ENCODE measurements at places on chromosomes 1 and 21.

GRCh38 chr1:177385760-177386698, 215.3 kb downstream of the BRINP2 start:
- no peak for DNase-seq

DNA sequence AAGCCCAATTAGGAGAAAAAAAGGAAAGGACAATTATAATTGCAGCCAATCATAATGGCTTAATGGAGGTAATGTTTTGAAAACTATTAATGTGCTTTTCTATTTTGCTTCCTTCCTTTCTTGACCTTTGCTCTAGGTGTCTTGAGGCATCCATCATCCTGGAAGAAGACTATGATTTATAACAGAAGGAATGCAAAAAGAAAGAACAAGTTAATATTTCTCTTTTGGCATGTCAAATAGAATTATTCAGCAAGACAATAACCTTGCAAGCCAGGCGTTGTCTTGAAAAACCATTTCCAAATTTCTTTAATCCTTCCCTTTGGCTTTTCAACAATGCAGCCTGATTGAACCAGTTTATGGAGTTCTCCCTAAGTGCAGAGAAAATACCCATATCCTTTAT, 107.7 kb upstream of the USP24 start:
- DNase-seq = no peak

DNA sequence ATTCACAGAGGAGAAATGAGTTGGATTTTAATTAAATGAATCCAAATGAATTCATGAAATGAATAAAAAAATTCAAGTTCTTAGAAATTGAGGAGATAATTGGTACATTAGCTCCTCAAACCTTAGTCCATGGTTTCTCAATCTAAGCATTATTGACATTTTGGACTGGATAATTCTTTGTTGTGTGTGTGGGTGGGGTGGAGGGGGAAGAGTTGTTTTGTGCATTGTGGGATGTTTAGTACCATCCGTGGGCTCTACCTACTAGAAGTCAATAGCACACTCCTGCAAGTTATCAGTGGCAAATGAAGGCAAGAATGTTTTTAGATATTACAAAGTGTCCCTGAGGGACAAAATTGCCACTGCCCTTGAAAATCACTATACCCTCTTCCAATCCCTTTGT, 431.9 kb downstream of the PLPP3 start:
- no peak for DNase-seq

DNA sequence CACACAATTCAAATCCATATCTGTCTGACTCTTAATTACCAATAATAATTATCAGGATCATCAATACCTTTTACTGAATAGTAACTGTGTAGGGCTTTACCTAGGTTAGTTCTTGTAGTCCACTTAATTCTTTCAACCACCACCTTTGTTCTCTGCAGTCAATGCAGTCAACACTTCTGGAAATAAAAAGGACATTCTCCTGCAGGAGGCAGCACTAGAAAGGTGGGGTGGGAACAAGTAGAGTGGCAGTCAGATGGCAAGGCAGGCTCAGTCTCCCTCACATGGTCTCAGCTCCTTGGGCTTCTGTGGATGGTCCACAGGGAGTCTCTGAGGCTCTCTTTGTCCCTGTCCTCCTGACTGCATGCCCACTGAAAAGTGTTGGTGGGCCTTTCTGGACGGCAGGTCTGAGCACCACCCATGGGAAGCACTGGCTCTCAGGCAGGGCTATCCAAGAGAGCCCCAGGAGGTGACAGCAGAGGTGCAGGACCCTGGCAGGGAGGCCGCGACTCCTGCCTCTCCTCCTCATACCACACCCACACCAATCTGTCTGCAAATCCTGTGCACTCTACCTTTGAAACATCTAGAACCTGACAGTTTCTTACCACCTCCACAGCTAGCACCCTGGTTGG, 237.3 kb downstream of the FOXD2 start:
- no peak for DNase-seq

DNA sequence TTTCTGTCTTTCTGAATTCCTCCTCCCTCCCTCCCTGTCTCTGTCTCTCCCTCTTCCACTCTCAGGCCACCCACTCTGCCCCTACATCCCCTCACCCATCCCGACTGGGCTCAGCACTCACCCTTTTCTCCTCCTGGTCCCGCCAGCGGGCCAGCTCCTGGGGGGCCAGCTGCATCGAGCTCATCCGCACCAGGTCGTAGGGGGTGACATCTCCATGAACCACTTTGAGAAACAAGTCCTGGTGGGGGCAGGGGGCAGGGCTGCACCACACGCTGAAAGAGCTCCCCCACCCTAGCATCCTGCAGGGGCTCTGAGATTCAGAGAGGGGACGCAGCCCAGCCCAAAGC, 17.8 kb downstream of the SPOCD1 start:
- DNase-seq = no peak

DNA sequence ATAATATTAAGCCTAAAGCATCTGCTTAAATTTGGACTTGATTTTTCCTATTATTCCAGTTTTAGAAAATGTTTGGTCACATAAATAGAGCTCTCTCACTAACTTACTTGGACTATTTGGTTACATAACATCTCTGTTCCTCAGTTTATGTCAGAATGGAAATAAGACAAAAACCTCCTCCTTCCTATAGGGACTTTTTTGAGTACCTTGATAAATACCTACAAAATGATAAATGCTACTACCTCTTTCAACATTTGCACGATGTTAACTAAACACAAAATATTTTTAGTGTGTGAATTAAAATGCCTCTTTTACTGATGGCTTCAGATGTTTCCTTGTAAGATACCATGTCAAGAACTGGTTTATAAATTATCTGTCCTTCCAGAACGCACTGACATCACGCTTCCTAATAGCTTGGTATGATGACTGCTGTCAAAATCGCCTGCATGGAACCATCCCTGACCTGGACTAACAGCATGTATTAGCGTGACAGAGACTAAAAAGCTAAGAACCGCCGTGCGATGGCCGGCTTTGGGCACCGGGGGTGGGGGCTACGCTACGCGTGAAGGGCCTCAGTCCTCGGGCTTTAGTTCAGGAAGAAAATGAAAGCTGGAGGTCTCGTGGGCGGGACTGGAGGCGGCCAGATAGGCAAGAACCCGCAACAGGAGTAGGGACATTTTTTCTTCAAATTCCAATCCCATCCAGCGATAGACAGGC, 133.2 kb upstream of the BARHL2 start:
- DNase-seq = no peak

- DNase-seq = no peak
Observed at GRCh38 chr1:210477328-210477924, 148.7 kb downstream of the HHAT start.

- DNase-seq = no peak
Observed at GRCh38 chr1:151011154-151011850, 3.1 kb downstream of the PRUNE1 start.

DNA sequence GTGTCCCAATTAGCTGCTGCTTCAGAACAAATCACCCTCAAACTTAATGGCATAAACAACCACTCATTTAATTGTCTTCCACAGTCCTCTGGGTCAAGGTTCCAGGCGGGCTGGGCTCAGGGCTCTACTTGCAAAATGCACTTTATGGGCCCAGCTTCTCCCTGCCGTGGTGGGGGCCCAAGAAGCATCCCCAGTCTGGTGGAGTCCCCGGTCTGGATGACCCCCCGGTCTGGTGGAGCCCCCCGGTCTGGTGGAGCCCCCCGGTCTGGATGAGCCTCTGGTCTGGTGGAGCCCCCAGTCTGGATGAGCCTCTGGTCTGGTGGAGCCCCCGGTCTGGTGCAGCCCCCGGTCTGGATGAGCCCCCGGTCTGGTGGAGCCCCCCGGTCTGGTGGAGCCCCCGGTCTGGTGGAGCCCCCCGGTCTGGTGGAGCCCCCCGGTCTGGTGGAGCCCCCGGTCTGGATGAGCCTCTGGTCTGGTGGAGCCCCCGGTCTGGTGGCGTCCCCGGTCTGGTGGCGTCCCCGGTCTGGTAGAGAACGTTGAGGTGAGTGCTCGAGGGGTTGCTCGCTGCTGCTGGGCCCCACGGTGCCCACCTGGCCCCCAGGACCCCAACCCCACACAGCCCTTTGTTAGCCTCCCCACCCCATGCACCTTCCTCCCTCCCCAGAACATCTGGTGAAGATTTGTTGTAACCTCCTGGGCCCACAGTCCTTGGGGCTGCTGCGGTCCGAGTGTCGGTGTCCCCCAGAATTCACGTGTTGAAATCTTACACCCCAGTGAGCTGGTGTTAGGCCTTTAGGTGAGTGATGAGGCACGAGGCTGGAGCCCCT, 33.8 kb downstream of the POFUT2 start:
- no peak for DNase-seq
